NCI-H526 (cell line): ENCODE measurements at places on chromosomes 16 and 17.

DNA sequence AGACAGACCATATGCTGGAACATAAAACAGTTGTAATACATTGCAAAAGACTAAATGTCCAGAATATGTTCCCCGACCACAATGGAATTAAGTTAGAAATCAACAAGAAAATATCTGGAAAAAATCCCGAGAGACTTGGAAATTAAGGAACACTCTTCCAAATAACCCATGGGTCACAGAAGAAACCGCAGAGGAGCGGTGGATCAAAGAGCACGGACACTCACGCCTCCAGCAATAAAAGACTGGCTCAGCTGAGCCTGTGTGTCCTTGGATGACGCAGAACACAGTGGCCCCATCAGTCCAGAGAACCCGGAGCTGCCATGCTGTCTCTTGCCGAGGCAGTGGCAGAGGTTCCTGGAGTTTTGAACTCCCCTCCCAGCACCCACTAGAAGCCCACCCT is 30.9 kb upstream of the FOXF1 start:
- no peak for DNase-seq

DNA sequence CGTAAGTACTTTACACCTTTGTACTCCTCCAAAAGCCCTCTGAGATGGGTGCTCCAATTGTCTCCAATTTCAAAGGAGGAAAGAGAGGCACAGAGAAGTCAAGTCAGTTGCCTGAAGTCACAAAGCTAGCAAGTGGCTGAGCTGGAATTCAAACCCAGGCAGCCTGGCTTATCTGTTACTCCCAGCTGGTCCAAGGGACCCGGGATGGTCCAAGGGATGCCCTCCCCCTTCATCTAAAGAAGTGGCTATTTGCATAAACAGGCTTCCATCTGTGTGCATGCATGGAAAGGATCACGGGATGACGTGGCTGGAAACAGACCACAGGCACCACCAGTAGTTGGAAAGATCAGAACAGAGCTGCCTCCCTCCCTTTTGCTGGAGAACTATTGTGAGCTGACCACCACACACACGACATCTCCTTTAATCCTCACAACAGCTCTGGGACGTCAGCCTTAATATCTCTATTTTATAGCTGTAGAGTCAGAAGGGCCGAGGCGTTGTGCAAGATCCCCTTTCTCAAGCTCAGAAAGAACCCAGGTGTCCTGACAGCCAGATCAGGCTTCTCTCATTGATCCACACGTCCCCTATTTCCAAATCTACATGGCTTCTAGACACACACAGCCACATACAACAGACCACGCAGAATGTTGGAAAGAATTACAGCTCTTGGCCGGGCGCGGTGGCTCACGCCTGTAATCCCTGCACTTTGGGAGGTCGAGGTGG is 10.9 kb upstream of the COL1A1 start:
- peak; percentile 8 for DNase-seq

DNA sequence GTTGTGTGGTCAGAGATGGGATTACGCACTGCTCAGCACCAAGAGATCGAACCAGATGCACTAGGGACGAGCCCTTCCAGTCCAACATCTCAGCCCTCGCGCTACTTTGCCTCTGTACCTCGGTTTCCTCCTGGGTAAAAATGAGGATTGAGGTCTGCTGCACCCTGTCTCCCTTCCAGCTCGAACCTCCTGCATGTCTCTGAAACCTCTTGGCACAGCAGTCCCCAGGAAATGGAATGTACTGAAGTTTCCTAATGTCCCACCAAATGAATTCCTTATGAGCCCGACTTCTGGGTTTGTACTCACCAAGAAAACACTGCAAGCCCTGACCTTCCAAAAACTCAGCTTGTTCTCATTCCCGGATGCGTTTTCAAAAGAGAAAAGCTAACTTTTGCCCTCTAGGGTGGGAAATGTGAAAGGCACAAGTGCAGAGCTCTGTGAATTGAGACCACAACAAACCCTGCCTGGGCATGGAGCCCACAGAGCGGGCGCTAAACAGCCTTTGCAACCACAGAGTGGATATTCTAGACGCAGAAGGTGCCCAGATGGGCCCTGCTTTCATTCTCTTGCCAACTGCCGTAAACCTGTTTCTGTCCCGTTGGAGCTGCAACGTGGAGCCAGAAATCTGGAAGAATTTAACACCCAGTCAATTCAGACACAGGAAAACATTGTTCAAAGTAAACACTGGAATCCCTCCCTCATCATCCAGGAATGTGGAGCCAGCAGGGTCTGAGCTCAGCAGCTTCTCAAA is 10.3 kb downstream of the CDRT4 start:
- DNase-seq: no peak

GRCh38 chr17:80781807-80782277 is 209.8 kb upstream of the CHMP6 start:
- no peak for DNase-seq

GRCh38 chr17:82985428-82985805 is 94.0 kb upstream of the METRNL start:
- no peak for DNase-seq

DNA sequence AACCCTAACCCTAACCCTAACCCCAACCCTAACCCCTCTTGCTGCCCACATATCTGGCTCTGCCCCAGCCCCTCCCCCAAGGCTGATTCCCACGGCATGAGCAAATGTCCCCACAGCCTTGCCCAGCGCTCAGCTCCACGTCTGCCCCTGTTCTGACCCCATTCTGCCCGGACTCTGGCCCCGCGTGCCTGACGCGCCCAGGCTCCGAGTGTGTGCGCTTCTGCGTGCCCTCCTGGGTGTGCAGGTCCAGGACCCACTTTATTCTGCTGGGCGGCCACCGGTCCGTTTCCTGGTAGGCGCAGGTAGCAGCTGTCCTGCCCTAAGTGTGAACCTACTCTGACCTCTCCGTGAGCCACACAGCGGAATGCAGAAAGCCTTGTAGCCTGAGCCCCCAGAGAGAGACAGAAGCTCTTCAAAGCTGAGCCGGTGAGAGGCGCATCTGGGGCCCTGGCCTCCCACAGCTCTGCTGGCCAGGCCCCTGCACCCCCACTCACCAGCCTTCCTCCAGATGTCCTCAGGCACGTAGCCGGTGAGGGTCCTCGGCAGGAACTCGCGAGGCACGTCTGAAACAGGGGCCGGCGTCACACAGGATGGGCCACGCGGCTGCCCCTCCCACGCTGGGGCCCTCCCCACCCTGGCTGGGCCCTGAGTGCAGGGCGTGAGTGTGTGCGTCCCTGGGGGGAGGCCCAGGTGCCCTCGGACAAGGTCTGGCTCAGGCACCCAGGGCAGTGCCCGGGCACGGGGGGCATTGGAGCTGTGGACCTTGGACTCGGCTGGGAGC is 14.0 kb upstream of the PABPN1L start:
- no peak for DNase-seq

GRCh38 chr16:89708481-89708931 is 7.0 kb upstream of the SPATA2L start:
- DNase-seq: no peak

DNA sequence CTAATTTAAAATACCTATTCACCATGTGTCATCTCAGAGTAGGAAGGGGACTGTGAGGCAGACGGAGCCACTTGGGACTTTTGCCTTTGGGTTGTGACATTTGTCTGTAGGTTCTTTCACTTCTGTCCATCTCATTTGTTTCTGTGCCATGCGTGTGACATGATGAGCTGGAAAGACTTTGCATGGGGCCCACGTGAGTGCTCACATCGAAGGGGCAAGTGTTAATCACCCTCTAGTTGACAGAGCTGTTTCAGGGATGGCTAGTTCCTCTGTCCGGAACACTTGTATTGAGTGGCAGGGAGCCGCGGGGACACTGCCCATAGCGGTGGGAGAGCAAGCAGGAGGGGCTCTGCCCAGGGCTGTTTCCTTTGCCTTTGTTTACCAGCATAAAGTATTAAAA is 112.0 kb downstream of the RPTOR start:
- peak; percentile 83 for DNase-seq

DNA sequence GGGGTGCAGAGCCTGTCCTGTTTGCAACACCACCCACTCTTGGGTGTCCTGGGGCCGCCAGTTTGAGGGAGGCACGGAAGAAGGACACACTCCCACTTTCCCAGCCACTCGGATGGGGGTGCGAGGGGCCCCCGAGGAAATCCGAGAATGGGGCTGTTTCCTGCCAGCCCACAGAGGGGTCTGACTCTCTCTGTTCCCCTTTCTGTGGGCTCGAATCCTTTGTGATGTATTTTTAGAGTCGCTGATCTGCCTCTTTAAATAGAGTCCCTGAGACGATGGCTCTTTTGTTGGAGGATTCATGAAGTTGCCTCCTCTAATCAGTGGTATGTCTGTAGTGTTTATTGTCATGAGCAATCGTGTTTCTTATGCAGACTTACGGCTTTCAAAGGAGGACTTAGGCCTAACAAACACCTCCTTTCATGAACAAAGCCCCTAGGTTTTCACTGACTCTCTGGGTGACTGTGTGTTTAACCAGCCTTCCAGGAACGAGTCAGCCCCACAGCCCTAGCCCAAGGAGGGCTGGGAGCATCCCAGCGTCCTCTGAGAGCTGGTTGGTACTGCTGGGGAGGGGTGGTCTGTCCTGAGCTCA is 29.1 kb downstream of the CIBAR2 start:
- no peak for DNase-seq

DNA sequence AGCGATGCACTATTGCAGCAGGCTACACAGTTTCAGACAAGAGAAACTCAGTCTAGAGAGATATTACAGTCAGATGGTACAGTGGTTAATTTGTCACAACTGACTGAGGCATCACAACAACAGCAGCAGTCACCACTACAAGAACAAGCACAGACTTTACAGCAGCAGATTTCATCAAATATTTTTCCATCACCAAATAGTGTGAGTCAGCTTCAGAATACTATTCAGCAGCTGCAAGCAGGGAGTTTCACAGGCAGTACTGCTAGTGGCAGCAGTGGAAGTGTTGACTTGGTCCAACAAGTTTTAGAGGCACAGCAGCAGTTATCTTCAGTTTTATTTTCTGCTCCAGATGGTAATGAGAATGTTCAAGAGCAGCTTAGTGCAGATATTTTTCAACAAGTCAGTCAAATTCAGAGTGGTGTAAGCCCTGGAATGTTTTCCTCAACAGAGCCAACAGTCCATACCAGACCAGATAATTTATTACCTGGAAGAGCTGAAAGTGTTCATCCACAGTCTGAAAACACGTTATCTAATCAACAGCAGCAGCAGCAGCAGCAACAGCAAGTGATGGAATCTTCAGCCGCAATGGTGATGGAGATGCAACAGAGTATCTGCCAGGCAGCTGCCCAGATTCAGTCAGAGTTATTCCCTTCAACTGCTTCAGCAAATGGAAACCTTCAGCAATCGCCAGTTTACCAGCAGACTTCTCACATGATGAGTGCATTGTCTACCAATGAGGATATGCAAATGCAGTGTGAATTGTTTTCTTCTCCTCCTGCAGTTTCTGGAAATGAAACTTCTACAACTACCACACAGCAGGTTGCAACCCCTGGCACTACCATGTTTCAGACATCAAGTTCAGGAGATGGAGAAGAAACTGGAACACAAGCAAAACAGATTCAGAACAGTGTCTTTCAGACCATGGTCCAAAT is 34.1 kb downstream of the NQO1 start:
- no peak for DNase-seq

DNA sequence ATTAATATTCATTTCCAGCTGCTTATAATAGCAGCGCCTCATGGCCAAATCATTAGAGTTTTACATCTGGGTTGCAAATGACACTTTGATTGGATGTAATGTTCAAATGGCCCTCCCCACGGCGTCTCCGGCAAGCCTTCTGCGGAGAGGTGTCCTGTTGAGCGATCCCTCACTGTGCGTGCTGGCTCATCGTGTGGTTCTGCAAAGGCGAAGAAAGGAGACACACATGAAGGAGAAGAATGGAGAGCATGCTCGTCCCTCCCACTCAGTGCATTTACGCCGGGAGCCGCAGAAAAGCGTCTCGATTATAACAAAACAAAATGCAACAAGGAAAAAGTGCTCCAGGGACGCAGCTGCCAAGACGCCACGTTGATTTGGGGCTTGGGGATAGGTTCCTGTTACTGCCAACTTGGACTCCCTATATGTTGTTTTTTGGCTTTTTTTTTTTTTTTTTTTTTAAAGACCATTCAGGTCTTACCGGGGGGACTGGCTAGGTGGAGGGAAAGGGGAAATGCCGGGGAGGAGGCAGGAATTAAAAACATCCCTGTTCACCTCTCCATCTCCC is 117.6 kb downstream of the C16orf78 start:
- DNase-seq: no peak

- no peak for DNase-seq
Observed at GRCh38 chr17:52751051-52751450, 592.5 kb upstream of the CA10 start.

DNA sequence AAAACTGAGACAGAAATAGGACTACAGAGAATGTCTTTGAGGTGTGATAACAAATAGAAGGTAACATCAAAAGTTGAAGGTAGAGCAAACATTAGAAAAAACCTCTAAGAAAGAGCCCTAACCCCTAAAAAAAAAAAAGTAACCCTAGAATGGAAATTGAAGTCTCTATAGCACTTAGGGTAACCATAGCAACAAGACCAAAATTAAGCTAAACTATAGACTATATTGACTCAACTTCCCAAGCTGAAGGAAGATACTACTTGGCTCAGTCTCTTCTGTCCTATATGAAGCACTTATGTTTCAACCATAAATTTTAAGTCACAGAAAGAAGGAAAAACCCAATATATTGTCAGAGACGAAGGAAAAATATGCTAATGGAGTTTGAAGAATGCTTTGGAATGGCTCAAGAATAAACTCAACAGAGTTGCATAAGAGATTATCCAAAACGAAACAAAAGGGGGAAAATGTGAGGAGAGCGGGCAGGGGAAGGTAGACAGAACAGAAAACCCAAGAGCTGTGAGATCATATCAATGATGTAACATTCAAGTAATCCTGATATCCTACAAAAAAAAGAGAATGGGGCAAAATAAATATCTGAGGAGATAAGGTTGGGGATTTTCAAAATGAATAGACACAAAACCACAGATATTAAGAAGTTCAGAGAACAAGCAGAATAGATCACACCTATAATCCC is 88.4 kb downstream of the USP32 start:
- DNase-seq: no peak

GRCh38 chr17:354651-355556 is 2.3 kb upstream of the RPH3AL start:
- no peak for DNase-seq

- no peak for DNase-seq
Observed at GRCh38 chr17:34436607-34437006, 73.6 kb upstream of the CCL1 start.

DNA sequence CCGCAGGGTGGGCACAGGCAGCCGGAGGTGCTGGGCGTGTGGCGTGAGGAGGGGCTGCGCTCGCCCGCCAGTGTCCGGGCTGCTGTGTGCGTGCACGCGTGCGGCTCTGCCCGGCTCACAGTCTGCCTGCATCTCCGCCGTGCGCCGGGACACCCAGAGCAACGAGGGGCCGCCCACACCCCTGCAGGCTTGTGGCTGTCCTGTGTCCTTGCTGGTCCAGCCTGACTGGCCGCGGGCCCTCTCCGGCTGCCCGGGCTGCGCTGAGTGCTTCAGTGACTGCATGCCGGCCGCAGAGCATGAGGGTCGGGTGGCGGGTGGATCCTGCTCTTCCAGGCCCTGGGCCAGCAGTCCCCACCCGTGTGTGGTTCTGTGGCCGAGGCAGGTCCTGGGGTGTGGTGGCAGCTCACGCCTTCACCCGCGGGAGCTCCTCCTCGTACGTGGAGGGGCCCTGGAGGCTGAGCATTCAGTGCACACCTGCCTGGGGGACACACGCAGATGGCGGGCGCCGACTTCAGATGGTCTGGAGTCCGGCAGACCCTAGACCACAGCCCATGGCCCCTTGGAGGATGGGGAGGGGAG is 12.4 kb downstream of the TPSG1 start:
- no peak for DNase-seq

- peak; percentile 80 for DNase-seq
Observed at GRCh38 chr17:49361129-49361901, 735 bp downstream of the ZNF652 start.
